ENCODE measurements at places on chromosomes 5 and 9. TPM values are rescaled to one million over a fixed set of nuclear protein-coding genes. Genes with fewer than 3 reads are reported as not detected.

Gene PCDHGB2
- polyA plus RNA-seq, result 4.3 TPM

Gene ENTPD2
- 4.3 TPM for polyA plus RNA-seq

DNA sequence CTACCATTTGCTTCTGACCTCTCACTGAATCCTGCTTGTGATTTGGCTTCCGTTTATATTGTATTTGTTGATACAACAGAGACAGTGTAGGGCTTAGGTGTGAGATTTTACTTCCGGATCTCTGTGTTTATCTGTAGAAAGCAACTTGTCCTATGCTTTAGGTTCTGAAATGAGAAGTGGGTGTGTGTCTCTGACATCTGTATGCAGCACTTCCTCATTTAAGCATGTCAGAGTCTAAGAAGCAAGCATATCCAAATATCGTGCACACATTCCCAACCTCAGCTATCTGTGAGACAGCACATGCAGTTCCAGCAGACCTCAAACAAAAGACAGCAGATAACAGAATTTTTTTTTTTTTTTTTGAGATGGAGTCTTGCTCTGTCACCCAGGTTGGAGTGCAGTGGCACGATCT, 16.3 kb downstream of the KLF9 start:
- DNase-seq, result no peak

DNA sequence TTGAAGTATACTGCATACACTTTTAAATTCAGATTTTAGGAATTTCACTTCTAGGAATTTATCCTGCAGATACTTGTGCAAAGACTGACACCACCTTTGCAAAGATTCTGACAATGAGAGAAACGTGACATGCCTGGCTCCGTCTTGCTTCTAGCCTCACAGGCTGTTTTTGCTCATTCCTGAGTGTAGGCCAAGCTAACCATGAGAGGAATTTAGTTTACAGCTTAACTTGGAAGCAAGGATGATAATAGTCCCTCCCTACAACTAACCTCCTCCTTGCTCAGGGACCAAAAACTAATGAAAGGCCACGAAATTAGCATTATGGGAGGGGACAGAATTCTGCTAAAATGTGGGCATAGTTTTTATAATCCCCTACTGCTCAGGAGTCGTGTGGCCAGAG, 31.1 kb downstream of the C5orf22 start:
- no peak for DNase-seq

Gene CHSY3
- 3.0 TPM for polyA plus RNA-seq

DNA sequence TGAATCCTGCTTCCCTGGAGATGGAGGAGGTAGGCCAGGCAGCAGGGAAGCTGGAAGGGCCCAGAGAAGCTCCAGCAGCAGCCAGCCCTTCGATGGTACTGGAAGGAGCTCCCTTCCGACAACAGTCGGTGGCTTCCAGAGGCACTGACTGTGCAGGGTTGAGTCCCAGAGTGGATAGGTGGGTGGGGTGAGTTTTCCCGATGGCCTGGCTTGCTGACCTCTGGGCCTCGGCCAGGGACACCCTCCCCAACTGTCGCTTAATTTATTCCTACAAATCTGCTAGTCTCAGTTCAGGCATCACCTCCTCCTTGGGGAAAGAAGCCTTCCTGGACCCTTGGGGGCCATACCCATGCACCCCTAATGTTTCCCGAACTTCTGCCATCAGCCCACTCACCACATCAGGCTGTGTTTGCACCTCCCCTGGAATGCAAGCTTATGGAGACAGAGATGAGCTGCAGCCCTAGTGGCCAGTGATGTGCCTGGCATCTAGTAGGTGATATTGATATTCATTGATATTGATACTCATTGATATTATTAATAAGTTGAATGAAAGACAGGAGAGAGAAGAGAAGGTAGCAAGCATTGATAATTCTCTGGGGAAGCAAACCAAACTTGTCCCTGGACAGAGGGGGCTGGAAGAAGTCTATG, 104.6 kb upstream of the BOD1 start:
- DNase-seq, result no peak

DNA sequence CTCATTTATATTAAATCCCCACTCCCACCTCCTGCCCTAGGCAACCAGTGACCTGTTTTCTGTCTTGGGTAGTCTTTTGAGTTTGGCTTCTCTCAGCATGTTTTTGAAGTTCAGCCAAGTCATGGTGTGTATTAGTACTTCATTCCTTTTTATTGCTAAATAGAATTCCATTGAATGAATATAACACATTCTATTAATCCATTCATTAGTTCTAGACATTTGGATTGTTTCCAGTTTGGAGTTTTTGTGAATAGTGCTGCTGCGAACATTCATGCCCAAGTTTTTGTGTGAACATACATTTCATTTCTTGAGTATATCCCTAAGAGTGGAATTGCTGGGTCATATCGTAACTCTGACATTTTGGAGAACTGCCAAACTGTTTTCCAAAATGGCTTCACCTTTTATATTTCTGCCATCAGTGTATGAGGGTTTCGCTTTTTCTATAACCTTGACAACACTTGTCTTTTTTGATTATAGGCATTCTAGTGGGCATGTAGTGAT, 2.7 kb downstream of the ZNF346 start:
- DNase-seq, result no peak

Gene TNFAIP8
- 29.5 TPM for polyA plus RNA-seq

GRCh38 chr5:62717301-62717933, 138.8 kb downstream of the LRRC70 start:
- DNase-seq, result no peak

DNA sequence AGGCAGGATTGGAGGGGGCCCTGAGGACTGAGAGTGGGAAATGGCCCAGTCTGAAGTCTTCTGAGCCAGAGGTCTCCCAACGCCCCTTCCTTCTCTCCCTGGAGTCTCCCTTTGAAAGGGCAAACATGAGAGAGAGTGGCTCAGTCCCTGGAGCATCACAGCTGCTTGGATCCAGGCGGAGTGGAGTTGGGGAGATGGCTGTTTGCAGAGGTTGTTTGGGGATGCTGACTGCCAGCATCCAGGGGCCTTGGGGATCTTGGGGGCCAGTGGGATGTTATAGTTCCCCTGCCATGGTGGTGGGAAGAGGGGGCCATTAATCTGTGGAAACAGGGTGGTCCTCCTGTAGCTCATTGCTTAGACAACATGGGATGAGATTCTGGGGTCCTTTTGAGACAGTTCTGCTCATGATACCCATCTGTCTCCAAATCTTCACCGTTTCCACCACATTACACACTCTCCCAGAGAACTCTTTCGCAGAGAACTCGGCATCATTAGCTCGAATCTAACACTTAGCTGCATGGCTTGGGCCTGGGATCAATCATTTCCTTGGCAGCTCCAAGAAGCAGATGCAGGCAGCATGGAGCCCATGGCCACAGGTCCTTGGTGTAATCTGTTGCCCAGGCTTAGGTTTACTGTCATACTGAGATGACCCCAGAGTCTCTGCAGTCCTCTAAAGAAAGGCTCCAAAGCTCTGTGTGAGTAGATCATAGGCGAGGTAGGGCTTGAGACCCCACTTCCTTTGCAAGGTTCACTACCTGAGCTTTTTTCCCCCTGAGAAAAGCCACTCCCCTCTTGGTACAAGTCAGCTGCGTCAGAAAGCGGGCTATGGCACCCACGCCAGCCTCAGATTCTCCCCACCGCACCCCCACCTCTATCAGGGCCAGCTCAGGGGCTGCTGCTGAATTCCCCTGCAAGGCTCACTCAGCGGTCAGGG, 54.4 kb upstream of the SH3PXD2B start:
- no peak for DNase-seq

GRCh38 chr5:4204276-4205141, 608.9 kb downstream of the IRX1 start:
- DNase-seq, result no peak

Gene FLT4
- 34.2 TPM for polyA plus RNA-seq

GRCh38 chr5:8340739-8341344, 471.9 kb downstream of the MTRR start:
- no peak for DNase-seq

Gene SLC6A3
- 0.24 TPM for polyA plus RNA-seq

- DNase-seq, result no peak
Measured at GRCh38 chr9:73038613-73039012, 85.8 kb upstream of the ALDH1A1 start.

DNA sequence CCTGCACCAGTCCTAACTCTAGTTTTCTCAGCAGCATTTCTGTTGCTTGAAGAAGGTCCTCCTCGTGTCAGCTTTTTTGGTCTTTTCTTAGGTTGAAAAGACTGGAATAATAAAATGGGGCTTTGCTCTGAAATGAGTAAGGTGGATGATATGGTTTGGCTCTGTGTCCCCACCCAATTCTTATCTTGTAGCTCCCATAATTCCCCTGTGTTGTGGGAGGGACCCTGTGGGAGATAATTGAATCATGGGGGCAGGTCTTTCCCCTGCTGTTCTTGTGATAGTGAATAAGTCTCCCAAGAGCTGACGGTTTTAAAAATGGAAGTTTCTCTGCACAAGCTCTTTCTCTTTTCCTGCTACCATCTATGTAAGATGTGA, 53.6 kb downstream of the LIX1 start:
- no peak for DNase-seq

Gene HSPA9
- polyA plus RNA-seq, result 352 TPM

DNA sequence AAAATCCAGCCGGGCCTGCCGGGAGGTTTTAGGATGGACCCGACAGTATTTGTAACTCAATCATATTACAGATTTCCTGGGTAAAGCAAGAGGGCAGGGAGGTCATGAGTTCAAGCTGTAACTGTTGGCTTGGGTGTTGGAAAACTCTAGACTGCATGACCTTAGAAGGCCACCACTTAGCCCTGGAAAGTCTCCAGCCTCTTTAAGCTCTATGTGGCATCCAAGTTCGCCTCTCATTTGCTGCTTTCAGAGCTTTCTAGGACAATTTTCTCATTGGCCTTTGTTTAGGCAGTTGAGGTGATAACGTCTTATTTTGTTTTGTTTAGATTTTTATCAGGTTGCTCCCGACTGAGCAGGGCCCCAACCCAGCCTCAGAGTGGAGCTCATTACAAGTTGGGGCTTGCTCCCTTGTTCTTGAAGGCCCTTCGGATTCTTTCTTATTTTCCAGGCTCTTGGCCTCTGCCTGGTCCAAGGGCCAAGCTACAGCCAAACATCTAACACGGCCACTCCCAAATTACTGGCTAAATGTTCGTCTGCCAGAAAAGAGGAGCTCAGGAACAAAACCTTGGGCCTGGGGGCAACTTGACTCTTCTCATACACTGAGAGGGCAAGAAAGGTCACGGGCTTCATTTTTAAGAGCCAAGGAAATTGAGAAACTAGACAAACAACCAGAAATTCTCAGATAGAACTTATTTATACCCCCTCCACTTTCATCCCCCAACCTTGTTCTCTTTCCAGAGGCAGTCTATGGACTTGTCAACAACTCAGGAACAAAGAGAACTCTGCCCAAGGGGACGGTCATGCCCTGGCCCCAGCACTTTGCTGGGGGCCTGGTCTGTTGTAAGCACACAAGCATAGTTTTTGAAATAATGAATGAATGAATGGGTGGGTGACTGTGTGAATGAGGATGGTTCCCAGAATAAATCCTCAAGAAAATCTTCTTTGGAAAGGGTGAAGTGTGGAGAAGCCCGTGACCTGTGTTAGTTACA, 526.9 kb downstream of the BNC2 start:
- DNase-seq, result no peak

Gene SLC6A19
- polyA plus RNA-seq, result 51.8 TPM

DNA sequence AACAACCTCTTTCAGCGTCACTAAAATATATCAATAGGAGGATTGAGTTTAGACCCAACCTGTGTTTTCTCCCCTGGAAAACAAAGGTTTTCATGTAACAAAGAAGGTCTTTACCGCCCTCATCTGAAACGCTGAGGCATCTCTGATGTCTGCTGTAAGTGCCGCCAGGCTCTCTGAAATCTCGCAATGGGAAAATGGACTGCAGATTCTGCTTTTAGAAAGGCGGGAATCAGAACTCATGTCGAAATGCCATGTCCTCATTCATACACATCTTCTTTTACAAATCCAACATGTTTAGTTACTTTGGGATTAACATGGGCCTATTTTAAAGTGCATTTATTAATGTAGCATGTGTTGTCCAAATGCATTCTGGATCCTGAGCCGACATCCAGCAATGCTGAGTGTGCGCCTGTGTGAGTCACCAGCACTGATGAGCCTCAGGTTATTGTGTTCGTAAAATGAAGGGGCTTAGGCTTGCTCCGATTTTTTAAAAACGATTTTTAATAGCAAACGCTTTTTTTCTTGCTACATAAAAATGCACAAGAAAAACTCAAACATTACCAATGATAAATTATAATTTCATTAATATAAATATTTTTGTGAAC, 51.9 kb upstream of the PLEKHG4B start:
- DNase-seq, result no peak

Gene SLCO6A1
- polyA plus RNA-seq, result not detected

DNA sequence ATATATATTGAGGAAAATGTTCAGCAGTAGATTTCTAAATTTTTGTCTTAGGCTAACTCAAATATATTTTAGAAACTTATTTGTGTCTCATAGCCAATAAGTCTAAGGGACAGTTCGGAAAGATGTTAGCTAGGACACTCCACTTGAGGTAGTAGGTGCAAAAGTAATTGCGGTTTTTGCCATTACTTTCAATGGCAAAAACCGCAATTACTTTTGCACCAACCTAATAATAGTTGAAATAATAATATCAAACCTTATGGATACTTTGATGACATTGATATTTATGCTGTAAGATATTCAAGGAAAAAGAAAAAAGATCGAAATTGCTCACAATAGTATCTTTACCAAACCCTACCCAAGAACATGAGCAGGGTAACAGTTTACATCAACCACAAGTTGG, 555.5 kb upstream of the ST8SIA4 start:
- no peak for DNase-seq

DNA sequence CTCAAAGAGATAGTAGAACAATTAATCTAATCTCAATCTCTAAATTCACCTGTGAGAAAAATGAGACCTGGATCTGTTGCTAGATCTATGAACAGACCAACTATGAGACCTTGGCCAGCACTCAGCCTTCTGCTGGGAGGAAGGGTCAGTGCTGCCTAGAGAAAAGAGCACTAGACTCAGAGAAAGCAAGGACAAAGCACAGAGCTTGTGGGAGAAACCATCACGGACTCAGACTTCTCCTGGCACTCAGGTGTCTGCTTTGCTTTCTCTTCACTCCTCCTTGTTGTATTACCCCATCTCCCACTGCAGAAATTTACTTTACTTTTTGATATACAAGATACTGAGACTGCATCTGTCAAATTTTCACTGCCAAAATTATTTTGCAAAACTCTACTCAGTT, 890.0 kb upstream of the NUDT12 start:
- DNase-seq, result no peak

DNA sequence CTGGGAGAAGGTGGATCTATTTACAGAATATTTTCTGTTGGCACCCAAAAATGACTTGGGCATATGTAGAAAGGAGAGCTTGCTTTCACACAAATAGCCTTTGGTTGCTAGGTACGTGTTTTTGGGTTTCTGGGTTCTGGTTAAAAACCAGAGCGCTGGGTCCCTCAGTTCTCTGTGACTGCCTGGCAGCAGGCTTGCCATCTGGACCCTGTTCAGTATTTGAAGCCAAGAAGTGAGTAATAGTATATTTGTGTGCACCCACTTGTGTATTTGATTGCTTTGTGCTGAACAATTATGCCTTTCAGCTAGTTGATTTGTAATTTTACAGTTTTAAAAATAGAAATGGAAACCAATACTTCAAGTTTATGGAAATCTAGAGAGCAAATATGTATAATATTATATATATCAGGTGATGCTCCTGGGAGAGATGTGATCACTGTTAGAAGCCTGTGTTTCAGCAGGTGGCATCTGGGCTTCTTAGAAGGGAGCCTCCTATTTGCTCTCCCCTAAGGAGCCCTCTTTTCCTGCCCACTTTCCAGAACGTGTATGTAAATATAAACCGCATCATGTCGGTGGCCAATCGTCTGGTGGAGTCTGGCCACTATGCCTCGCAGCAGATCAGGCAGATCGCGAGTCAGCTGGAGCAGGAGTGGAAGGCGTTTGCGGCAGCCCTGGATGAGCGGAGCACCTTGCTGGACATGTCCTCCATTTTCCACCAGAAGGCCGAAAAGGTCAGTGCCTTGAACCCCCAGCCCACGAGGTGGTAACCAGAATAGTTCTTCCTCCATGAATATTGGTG, 153.6 kb downstream of the TRIO start:
- no peak for DNase-seq

Gene PAPPA
- 14.8 TPM for polyA plus RNA-seq
